B cell (primary cell): ENCODE measurements at places on chromosomes 5 and 9. TPM values are rescaled to one million over a fixed set of nuclear protein-coding genes. Genes with fewer than 3 reads are reported as not detected.

DNA sequence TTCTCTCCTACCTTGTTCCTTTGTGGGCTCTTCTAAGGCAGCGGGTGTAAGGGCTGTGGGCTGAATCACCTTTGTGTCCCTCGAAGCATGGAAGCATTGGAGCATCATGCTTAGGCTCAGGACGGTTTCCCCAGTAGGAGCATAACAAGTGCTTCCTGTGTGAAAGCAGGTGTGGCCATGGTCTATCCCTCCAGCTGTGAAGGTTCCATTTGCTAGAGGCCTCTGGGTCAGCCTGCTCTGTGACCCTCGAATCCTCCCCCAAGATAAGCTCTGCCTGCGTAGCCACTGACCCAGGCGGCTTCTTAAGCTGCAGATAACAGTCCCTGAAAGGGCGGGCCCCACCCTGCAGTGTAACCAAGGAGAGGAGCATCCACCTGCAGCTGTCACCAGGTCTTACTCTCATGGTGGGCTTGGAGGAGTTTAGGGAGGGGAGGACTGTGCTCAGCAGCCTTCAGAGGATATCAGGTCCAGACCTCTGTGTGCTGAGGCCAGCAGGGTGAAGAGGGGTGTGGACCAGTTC lies 8.4 kb upstream of the NDST1 start:
- no peak overlapping the region for H3K27ac ChIP-seq
- no peak overlapping the region for H3K4me3 ChIP-seq
- peaks cover 7% of the 10 kb centered on the region for H3K4me1 ChIP-seq
- H3K27me3 ChIP-seq: no peaks in the 10 kb centered on the region
- H3K36me3 ChIP-seq: no peaks in the 10 kb centered on the region
- DNase-seq: no peak

CENPH gene
- total RNA-seq: 11.9 and 12.0 TPM in 2 replicates

RBM22 gene
- total RNA-seq: 88.4 and 89.4 TPM in 2 replicates

- H3K36me3 ChIP-seq: peaks cover 2% of the 10 kb centered on the region
- peaks cover 41% of the 10 kb centered on the region for H3K4me1 ChIP-seq
- no peaks in the 10 kb centered on the region for H3K27me3 ChIP-seq
- DNase-seq: no peak
- H3K27ac ChIP-seq: peak overlapping the region; percentile 88
- peak overlapping the region; percentile 71 for H3K4me3 ChIP-seq
Observed at GRCh38 chr5:178231539-178232123, 971 bp downstream of the PHYKPL start.

DNA sequence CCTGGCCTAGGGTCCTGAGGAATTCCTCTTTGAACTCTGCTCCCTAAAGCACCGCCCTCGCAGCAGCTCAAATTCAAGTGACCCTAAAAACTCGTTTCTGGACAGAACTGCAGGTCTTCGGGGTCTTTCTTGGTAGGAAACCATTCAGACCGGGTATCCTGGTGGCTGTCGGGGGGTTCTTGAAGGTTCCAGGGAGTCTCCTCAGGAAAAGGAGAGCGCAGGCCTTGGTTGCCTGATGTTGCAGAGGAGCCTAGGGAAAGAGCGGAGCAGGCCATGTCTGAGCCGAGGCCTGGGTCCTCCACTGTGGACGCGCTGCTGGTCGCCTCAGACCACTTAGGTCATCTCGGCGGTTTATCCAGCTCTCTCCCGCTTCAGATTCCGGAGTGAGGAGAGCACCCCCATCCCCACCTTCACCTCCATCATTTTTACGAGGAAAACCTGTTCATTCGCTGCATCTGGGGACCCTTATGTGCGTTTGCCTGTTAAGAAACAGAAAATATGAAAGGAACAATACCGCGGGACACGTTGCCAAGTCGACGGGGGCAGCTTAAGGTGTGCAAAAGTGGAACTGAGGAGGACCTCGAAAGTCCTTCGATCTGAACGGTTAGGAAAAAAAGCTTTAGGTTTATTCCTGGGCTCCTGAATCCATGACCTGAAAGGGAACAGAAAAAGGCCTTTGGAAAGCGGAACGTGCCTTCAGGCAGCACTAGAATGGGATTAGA lies 299.4 kb downstream of the PARP8 start:
- H3K4me1 ChIP-seq: peaks cover 63% of the 10 kb centered on the region
- H3K27ac ChIP-seq: no peak overlapping the region
- peaks cover 51% of the 10 kb centered on the region for H3K27me3 ChIP-seq
- H3K4me3 ChIP-seq: no peak overlapping the region
- DNase-seq: peak; percentile 32
- no peaks in the 10 kb centered on the region for H3K36me3 ChIP-seq

DNA sequence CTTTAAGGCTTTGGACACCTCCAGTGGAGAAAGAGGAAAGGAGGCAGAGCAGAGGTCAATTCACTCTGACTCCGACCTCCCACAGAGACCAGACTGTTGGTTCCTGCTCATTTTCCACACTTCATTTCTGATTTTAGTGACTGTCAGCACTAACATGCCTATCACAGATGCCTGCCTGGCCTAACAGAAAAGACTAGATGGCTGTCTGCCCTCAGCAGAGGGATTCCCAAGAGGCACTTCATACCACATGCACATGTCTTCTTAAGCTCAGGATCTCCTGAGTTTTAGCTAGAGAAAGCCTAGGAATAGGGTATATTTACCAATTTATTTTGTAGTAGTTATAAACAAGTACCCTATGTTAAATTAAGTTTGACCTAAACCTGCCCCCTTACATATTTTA lies 336.0 kb downstream of the ENC1 start:
- H3K27me3 ChIP-seq: no peaks in the 10 kb centered on the region
- no peak for DNase-seq
- H3K4me3 ChIP-seq: no peak overlapping the region
- H3K36me3 ChIP-seq: no peaks in the 10 kb centered on the region
- H3K27ac ChIP-seq: no peak overlapping the region
- H3K4me1 ChIP-seq: no peaks in the 10 kb centered on the region

DNA sequence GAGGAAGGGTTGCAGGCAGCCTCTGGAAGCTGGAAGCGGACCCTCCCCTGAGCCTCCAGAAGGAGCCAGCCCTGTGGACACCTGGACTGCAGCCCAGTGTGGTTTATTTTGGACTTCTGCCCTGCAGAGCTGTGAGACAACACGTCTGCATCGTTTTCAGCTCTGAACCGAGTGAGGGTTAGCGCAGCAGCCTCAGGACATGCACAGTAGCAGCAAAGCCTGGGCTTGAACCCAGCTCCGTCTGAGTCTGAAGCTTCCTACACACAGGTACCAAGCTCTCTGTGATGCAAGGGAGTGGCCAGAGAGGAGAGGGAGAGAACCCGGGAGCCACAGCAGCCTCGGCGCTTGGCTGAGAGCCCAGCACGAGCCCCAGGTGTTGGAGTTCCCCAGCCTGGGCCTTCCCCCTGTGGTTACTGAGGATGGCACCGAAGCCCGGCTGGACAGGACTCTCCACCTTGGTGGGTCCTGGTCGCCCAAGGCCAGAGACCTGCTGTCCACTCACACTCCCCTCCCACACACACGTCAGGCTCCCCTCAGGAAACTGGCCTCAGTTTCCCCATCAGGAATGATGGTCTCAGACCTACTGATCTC lies 128.2 kb downstream of the OLFM1 start:
- no peak overlapping the region for H3K27ac ChIP-seq
- H3K27me3 ChIP-seq: no peaks in the 10 kb centered on the region
- no peak for DNase-seq

GRCh38 chr5:115686051-115686737 lies 60.4 kb upstream of the TMED7 start:
- H3K36me3 ChIP-seq: no peaks in the 10 kb centered on the region
- no peak overlapping the region for H3K27ac ChIP-seq
- H3K27me3 ChIP-seq: no peaks in the 10 kb centered on the region

GNA14 gene
- not detected in 2 replicates for total RNA-seq

SPINK4 gene
- total RNA-seq: not detected in 2 replicates

GARIN3 gene
- total RNA-seq: not detected in 2 replicates

DNA sequence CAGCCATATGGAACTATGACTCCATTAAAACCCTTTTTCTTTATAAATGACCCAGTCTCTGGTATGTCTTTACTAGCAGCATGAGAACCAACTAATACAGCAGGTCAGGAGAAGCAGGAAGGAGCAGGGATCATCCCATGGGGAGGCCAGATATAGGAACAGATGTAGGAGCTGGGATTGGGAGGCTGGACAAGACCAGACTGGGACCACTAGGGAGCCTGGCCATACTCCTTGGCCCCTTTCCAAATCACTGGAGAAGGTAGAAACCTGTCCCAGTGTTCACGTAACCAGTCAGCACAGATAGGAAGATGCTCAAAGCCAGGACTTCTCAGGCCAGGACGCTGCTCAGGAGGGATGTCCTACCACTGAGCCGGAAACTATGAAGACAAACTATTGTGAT lies 95.5 kb downstream of the LMX1B start:
- peaks cover 5% of the 10 kb centered on the region for H3K27me3 ChIP-seq
- H3K27ac ChIP-seq: no peak overlapping the region
- no peaks in the 10 kb centered on the region for H3K36me3 ChIP-seq
- no peak overlapping the region for H3K4me3 ChIP-seq
- no peak for DNase-seq

DNA sequence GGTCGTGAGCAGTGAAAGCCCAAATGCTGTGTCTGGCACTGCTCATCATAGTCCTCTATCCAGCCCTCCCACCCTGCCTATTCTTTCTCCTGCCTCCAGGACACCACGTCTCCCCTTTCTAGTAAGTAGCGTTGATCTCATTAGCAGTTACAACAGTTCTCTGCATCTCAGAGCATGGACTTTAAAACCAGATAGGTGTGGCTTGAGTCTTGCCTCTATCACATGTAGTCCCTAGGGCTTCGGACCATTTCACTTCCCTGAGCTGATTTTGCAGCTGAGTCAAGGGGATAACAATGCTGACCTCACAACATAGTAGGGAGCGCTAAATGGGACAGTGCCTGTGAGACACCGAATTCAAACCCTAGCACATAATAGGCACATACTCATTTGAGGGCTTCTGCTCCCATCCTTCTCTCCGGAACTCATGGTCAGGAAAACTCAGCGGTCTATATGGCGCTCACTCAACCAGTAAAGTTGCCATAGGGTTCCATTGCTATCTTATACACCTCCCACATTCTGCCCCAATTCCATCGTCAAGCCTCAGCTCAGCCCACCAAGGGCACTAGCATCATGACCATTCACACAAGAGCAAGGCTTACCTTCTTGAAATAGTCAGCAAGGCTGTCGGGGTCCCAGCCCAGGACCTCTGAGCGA lies 515 bp downstream of the LCP2 start:
- peaks cover 67% of the 10 kb centered on the region for H3K4me1 ChIP-seq
- no peaks in the 10 kb centered on the region for H3K36me3 ChIP-seq
- H3K4me3 ChIP-seq: peak overlapping the region; percentile 52
- H3K27ac ChIP-seq: peak overlapping the region; percentile 43

GADD45G gene
- 5.9 and 6.1 TPM in 2 replicates for total RNA-seq

DNA sequence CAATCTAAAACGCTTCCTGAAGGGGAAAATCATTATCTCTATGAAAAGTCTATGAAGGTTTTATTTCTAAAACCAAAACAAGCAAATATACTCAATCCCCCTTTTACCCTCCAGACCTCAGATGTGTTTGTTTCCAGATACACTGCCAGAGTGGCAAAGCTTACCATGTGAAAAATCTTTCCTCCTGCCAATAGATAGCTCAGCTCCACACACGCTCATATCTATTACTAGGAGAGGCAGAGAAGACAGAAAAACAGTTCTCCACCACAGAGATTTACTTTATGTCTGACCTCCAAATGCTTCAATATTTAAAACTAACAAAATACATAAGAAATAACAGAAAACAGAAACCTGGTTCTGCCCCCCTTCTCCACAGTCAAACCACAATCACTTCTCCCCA lies 7.0 kb downstream of the IRX2 start:
- no peak overlapping the region for H3K4me3 ChIP-seq
- peaks cover 2% of the 10 kb centered on the region for H3K4me1 ChIP-seq
- no peaks in the 10 kb centered on the region for H3K27me3 ChIP-seq

C5orf58 gene
- not detected in 2 replicates for total RNA-seq

DNA sequence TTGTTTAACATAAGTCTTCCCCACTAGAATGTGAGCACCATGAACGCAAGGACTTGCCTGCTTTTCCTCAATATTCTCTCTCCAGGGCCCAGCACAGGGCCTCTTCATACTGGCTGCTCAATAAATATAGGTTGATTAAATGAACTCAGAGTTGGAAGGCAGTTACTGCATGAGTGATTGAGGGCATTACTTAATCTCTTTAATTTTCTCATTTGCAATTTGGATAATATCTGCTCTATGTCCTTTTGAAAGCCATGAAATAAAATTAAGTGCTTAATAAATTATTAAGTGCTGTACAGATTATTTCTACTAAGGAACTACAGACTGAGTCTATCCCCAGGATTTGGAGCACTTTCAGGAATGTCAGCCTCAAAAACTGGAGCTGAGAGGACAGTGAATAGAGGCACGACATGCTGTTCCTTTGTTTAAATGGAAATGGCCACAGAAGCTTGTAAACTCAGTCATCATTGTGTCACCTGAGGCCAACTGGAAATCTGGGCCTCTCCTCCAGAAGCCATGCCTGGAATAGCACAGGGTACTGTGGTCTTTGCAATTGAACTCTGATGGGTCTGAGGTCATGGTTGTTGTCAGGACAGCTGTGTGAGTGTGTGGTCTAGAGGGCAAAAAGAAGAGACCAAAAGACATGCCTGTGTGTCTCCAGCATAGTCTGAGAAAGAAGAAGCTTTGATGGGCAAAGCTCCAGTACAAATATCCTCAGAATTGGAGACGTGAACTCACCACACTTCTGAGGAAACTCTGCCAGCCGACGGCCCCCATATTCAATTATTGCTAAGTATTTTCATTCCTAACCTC lies 86.1 kb downstream of the SH3TC2 start:
- no peak for DNase-seq
- H3K27ac ChIP-seq: no peak overlapping the region
- H3K4me3 ChIP-seq: no peak overlapping the region

MARCOL gene
- total RNA-seq: not detected in 2 replicates

ZNF354C gene
- total RNA-seq: 9.1 and 9.5 TPM in 2 replicates

DNA sequence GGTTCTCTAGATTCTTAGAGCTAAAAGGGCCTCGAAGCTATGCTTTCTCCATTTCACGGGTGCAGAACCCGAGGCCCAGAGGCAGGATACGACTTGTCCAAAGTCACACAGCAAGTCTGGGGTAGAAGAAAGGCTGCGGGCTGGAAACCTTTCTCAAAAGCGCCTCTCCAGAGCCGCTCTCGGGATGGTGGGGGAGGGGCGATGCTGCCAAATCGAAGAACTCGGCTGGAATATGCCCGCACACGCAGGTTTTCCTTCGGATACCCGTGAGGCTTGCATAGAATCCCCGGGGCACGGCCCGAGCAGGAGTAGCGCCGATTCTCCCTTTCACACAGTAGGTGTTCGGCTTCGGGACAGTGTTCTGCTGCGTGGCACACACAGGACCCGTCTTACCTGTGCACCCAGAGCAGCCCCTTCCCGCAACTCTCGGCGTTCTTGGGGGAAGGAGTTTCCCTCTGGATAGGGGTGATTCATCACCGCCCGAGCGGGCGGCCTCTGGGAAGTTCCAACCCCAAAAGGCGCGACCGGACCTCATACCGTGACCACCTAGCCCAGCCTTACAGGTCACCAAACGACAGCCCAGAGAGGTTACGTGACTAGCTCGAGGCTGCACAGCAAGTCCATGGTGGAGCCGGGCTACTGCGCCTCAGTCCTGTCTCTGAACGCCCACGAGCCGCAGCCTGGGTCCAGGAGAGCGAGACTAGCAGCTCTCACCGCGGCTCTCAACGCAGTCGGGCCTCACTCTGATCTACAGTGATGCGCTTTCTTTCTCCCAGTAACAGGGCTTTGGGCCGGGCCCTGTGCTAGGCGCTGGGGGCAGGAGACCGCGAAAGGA lies 4.1 kb downstream of the PAX5 start:
- no peaks in the 10 kb centered on the region for H3K27me3 ChIP-seq
- no peak for DNase-seq
- peak overlapping the region; percentile 98 for H3K27ac ChIP-seq
